ENCODE measurements at places on chromosomes 7 and 10.

- DNase-seq: no peak
These were observed 38.3 kb upstream of the TMEM140 start for GRCh38 chr7:135109562-135109961.

GRCh38 chr10:100327007-100327717 lies 2.9 kb downstream of the PKD2L1 start:
- no peak for DNase-seq

DNA sequence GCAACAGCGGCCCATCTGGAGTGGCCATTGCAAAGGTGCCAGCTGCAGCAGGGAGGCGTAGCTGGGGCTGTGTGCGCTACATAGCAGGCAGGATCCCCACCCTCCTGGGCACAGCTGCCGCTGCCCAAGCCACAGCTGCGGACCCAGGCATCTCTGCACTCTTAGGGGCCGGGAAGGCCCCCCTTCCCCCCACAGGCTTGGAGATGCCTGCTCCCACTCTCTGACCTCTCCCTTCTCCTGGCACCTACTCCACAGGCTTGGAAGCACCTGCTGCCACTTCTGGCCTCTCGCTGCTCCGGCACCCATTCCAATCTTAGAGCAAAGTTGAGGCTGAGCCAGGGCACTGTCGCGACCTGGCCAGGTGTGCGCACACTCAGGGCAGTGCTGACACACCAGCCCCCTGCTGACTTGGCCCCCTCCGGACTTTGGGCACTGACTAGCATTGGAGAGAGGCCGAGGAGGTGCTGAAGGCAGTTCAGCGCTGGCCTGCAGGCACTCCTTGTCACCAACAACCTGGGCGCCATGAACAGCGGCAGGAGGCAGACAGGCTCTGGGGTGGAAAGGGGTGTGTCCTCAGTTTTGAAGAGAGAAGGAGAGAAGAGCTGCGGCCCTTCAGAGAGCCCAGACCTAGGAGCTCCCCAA lies 18.4 kb downstream of the RBM48 start:
- no peak for DNase-seq

- DNase-seq: no peak
These were observed 258.3 kb downstream of the SNX13 start for GRCh38 chr7:17681965-17682364.

DNA sequence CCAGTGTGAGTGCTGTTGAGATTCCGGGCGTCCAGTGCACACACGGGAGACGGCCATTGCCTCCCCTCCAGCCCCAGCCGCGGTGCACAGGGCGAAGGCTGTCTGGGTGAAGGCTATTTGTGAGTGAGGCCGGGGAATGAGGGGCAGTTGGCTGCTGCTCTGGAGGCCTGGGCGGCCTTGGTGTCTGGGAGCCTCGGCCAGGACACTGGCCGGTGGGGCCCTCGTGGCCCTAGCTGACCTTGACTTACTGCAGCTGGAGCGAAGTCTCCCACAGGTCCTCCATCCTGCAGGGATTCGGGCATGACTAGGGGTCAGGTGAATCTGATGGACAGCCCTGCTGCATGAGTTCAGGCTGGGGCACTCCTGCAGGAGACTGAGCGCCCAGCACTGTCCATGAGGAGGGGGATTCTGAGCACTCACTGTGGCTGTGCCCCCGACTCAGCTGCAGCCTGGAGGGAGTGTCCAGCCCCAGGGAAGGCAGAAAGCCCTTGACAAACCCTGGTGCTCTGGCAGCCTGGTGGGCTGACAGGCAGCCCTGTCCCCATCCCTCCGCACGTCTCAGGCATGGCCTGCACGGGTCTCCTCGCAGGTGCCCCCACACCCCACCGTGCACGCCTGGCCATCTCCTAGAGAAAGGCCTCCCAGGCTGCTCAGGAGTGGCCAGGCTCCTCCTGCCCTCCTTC lies 52.7 kb upstream of the FAM20C start:
- DNase-seq: no peak

DNA sequence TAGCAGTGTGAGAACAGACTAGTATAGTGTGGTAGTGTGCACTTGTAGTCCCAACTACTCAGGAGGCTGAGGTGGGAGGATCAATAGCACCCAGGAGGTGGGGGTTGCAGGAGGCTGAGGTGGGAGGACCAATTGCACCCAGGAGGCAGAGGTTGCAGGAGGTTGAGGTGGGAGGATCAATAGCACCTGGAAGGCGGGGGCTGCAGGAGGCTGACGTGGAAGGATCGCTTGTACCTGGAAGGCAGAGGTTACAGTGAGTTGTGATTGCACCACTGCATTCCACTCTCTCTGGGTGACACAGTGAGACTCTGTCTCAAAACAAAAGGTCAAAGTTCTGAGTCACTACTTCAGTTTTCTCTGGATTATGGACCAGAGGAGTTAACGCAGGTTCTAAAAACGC lies 22.6 kb upstream of the DIP2C start:
- no peak for DNase-seq

- peak; percentile 14 for DNase-seq
These were observed 115.8 kb downstream of the TMEM130 start for GRCh38 chr7:98753989-98754479.

DNA sequence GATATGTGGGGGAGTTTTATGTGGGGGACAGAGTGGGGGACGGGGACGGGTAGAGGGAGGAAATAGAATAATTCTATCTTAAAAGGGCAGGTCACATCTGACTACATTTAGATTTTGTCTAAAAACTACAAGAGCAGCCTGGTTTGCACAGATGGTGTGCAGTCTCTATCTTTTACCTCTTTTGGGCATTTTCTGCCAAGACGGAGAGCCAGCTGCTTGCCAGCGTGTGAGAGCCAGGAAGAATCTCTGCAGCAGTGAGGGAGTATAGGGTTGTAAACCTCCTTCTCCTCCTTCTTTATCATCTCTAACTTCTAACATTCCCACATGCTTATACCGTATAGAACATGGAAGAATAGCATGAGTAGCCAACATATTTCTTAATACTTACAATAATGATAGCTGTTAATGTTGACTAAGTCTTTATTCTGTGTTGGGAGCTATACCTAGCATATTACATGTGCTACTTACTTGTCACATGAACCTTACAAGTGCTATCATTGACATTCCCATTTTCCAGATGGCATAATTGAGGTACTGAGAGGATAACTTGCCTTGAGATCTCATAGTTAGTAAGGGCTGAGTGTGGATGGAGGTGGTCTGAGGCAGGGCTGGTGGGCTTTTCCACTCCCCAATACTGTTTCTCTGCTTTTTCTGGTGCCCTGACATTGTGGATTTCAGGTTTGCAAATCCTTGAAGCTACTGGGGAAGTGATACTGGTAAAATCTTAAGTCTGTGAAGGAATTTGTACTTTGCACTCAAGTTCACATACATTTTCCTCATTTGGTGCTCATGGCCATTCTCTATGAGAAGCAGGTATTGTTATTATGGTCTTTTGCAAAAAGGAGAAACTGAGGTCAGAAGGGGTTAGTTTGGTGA lies 1.1 kb downstream of the ENTPD1 start:
- DNase-seq: no peak

DNA sequence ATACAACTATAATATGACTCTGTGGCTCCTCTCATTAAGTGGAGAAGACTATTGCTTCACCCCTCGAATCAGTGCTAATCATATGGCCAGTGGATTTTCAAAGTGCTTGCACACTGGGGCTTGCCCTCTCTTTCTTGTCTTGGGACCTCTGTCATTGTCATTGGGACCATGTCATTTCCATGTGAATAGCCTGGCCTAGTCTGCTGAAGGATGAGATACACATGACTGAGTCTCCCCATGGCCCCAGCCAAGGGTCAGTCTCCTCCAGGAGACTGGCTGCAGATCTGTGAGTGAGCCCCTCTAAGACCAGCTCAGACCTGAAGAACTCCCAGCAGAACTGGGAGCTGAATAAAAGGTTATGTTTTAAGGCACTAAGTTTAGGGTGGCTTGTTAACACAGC lies 39.5 kb downstream of the PKD1L1 start:
- no peak for DNase-seq

Data from LoVo (cell line).